ENCODE measurements at places on chromosomes 4 and X.

DNA sequence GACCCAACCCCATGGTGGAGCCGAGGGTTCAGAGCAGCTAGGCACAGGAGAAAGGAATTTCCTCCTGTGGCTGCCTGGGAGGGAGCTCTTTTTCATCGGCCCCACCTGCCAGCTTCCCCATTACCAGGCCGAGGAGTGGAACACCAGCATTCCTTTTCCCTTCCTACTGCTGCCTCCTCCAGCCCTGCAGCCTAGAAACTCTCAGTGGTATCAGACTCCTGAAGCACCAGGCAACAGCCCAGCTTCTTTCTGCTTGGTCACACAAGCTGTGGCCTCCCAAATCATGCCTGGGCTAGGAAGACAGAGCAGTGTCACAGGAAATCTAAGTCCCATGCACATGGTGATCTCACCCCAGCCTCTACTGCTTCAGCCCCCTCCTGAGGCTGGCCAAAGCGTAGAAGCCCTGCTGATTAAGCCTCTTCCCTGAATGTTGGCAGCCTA, 30.1 kb downstream of the RTL5 start:
- DNase-seq, result no peak

DNA sequence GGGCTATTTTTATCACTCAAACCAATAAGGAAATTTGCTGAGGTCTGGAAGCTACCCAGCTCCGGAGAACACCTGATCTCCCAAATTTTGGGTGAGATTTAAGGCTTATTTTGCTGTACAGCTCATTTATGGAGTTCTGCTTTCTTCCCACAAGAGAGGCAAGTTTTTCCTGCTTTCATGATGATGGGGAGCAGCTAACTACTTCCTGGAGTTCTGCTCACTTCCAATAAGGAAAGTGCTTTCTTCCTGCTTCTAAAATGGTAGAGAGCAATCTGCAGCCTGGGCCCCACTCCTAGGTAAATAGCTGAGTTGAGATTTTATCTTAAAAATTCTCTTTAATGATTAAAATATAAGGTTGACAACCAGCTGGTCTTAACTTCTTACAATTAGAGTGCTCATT, 606.0 kb upstream of the HTR2C start:
- no peak for DNase-seq

DNA sequence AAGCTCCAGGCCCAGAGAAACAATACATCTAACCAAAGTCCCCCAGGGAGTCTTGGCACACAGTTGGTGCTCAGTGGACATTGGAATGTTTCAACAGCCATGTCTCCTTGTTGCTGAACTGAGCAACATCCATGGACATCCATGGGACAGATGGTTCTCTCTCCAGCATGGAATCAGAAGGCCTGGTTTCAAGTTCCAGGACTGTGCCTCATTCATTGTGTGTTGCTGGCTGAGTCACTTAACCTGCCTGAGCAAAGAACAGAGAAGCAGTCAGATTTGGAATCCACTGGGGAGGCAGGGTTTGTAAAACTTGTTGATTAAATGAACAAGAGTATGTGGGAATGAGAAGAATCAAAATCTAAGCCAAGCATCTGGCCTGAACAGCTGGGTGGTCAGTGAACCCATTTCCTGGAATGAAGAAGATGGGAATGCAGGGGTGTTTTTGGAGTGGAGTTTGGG, 147.9 kb downstream of the CHIC2 start:
- no peak for DNase-seq

GRCh38 chr4:48184882-48185281, 50.8 kb upstream of the TXK start:
- no peak for DNase-seq

DNA sequence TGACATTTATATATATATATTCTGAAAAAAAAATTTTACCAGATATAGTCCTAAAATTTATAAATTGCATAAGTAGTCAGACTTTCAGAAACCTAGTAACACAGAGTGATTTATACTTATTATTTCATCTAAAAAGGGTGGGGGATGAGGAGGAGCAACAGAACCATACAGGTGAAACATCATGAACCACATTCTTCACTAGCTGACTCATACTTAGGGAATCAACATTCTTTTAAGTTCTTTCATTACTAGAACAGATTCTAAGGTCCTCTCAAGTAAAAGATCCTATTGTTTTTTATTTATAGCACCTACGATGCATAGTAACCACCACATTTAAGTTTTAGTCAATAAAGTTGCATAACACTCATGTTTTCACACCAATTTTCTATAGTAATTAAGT, 166.1 kb downstream of the LRBA start:
- no peak for DNase-seq

GRCh38 chr4:153229545-153229944, 25.3 kb downstream of the TRIM2 start:
- no peak for DNase-seq

- DNase-seq, result no peak
Observed at GRCh38 chr4:41026971-41027370, 187.4 kb downstream of the APBB2 start.

- DNase-seq, result no peak
Observed at GRCh38 chrX:154029439-154029838, 9.7 kb upstream of the IRAK1 start.

DNA sequence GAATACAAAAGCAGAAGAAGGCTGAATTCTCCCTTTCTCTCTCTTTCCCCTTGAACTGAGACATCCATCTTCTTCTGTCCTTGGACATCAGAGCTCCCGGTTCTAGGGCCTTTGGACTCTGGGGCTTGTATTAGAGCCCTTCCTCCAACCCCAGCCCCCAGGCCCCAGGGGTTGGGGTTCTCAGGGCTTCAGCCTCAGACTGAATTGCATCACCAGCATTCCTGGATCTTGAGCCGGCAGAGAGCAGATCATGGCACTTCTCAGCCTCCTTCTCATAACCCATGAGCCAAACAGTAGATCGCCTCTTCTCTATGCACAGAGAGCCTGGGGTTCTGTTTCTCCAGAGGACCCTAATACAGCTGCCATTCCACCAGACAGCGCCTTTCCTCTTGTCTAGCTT, 25.3 kb upstream of the CLDN24 start:
- no peak for DNase-seq

- no peak for DNase-seq
Observed at GRCh38 chrX:56795309-56795868, 66.3 kb downstream of the NBDY start.

- no peak for DNase-seq
Observed at GRCh38 chrX:148376342-148376741, 124.1 kb upstream of the AFF2 start.

- DNase-seq, result no peak
Observed at GRCh38 chr4:108315694-108316093, 147.0 kb upstream of the LEF1 start.

GRCh38 chr4:118224243-118224829, 128.5 kb downstream of the PRSS12 start:
- DNase-seq, result peak; percentile 59

GRCh38 chr4:186010821-186011220, 58.1 kb upstream of the TLR3 start:
- DNase-seq, result no peak

DNA sequence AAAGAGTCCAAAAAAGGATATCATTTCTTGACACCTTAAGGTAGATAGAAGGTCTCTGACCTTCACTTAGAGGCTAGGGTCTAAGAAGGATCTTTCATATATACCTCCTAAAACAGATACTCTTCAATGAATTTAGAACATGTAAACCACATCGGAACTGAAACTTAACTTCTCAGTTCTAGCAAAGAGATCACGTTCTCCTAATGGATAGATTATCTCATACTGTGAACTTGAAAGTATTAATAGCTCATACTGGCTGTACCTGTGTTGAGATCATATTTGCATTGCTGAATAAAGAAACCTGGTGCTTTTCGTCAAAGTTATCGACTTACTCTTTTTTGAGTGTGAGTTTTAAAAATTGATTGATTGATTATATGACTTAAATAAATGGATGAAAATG, 353.8 kb downstream of the EPHA5 start:
- no peak for DNase-seq

- DNase-seq, result no peak
Observed at GRCh38 chrX:16852617-16853179, 17.5 kb downstream of the RBBP7 start.

- peak; percentile 84 for DNase-seq
Observed at GRCh38 chr4:183905081-183905592, at the start of gene STOX2. Gene STOX2 (plus strand): TSS chr4:183905307. CDS start chr4:183906791, 1,484 bp downstream.

DNA sequence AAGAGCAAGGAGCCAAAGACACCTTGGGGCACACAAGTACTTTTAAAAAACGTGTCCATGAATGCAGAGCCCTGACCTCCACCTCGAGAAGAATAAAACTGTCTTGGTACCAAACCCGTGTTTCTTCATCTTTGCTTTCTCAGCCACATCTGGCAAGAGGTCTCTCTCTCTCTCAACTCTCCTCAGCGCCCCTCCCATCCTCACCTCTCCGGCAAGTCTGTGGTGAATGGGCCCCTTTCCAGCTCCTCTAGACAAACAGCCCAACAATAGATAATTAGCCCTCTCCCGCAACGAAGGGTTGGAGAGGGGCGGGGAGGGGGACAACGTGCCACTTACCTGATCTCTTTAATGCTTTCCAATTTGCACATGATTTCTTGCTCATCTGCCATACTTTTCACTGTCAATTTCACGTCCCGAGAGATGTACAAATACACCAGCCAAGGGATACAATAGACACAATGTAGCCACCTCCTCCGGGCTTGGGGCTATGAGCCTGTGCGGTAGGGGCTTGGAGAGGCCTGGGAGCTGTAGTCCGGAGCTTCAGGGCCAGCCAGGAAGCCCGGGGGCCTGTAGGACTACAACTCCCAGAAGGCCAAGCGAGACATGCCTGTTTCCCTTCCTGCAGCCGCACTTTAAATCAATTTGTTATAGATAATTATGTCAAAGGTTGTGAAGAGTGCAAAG, at the start of gene ZC4H2:
ZC4H2 (minus strand) TSS at position 462 of the 684 bp plus-strand sequence; CDS start at position 389, 73 bp downstream.
- DNase-seq, result peak; percentile 82

DNA sequence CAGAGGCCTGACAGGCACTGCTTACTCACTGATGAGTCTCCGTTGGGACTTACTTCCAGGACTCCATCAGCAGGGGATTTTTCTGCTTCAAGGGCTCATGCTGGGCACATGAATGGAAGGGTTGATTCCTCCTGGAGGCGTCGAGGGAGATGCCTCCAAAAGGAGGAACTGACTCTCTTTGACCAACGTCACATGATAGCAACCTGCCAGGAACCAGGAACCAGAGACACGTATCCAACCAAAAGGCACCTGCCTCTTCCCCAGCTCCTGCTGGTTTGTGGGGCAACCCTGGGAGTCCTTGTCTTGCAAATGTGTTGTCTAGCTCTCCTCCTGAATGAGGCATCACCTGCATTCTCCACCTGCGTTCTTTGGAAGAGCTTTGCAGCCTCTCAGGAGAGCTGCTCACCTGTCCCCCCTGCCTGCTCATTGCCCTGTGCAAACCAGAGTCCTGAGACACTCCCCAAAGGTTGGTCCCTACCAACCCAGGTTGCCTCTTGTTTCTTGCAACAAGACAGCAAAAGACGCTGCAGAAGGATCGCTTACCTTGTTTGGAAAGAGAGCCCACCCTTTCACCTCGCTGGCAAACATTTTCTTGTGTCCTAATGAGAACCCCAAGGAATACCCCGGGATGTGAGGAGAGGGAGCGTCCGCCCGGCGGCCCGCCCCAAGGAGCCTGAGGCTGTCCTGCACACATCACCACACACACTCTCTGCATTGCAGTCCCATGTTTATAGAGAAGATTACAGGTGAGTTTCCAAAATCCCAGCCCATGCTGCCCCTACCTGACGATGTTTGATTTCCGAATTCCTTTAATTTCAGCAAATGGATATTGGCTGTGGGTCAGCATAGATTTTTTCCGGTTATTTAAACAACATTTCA, 30.5 kb upstream of the SHOX start:
- no peak for DNase-seq

DNA sequence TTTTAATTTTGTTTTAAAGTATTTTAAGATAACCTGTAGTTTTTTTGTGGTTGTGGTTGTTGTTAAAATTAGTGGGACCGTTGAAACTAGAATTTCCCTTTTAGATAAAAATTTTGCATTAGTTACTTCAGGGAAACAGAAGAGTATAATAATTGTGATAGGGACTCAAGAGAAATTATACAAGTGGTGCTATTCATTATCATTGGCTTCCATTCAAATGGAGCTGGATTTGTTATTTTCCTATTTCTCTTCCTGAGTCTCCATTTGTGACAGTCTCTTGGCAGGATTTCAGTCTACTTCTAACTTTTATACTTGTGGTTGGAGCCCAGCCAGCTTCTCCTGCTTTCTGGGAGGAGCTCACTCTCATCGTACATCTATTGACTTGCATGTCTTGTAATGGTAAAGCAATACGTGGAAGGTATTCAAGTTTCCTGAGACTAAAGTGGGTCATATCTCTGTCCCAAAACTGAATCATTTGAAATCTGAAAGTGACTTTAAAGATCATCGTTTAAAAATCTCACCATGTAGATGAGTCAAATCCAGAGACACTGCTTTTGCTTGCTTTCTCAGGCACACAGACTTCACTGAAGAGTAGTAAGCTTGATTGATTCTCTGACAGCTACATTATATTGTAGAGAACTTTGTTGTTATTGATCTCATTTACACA, 155.8 kb downstream of the RPA4 start:
- no peak for DNase-seq

GRCh38 chrX:41302370-41302769, 31.6 kb upstream of the DDX3X start:
- DNase-seq, result no peak

DNA sequence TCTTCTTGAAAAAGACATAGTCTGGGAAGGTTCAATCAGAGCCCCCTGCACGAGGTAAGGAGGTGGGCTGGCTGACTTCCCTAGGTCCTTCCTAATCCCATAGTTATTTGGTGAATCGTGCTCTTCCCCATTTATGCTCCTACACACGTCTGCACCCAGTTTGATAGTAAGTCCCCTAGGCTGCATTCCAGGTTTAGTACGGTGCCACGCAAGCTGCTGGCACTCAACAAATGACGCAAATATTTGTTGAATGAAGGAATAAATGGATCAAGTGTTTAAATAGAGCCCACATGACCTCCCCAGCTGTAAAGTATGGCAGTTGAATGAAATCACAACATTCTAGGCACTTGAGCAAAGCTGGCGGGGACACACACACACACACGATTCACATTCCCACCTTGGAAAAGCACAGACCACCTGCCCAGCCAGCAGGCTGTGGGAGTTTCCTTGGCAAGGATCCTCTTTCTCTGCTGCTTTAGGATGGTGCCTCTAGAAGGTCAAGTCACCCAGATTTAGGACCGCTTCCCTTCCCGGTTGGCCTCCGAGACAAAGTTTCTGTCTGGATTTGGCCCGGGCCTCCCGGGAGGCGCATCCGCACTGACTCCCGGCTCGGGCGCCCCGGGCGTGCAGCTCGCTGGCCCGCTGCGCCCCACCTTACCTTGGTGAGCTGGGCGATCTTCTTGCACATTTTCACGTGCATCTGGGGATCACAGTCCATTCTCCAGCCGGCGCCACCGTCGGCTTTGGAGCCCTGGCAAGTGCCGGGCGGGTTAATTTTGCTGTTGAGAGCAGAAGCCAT, 721 bp downstream of the FAM184B start:
- no peak for DNase-seq

- no peak for DNase-seq
Observed at GRCh38 chr4:140353786-140354185, 19.7 kb upstream of the SCOC start.

GRCh38 chr4:78659264-78659663, 107.7 kb downstream of the ANXA3 start:
- DNase-seq, result no peak

GRCh38 chr4:171117457-171117856, 695.7 kb upstream of the GALNTL6 start:
- DNase-seq, result no peak

Measured in midbrain (tissue), 1 donor.